ENCODE measurements at places on chromosomes 5 and 9.

GRCh38 chr5:1793301-1793740 is 6.3 kb downstream of the MRPL36 start:
- DNase-seq = no peak

GRCh38 chr9:114156657-114157421 is 1.5 kb downstream of the COL27A1 start:
- DNase-seq = peak; percentile 58

DNA sequence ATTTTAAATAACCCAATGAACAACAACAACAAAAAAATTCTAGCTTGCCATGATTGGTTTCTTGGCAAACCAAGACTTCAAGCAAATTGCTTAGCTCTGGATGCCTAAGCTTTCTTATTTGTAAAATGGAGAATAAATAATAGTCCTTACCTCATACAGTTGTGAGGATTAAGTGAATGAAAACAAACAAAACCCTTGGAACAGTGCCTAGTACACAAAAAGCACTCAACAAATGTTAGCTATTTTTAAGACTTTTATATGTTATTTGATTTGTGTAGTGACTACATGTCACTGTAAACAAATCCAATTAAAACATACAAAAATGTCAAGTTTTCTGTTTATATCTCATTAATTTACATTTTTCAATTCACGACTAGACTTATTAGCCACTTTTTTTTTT is 13.5 kb upstream of the HOMER1 start:
- no peak for DNase-seq

DNA sequence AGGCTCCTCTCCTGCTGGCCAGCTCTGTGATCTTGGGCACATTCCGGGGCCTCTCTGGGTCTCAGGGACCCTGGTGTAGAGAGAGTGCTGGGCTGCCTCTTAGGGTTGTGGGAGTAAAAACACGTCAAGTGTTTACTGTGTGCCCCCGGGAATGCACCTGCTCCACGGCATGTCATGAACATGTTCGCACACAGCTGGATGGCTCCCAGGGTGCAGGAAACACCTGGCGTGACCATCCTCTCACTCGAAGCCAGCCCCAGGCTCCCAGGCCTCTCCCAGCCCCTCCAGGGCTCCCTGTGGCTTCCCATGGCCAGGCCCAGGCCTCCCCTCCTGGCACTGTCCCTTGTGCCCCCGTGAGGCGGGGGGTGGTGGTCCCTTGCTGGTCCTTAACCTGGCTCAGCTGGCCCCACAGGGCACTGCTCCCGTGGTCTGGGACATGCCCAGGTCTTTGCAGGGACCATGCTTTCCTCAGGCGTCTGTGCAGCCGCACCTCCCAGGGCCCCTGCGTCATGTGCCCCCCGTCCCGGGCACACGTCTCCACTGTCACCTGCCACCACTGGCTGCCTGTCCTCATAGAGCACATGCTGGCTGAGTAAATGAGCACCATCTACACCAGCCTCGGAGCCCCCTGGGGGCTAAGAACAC is 44.9 kb downstream of the SLC6A3 start:
- no peak for DNase-seq

DNA sequence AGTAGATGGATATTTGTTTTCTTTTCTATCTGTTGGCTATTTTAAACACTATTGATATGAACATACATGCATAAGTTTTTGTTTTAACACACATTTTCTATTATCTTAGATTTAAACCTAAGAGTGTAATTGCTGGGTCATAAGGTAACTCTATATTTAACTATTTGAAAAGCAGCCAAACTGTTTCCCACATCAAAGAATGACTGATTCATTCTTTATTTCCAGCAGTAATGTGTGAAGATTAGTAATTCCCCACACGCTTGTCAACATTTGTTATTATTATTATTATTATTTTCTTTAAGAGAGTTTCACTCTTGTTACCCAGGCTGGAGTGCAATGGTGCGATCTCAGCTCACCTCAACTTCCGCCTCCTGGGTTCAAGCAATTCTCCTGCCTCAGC is 1495.8 kb downstream of the EFNA5 start:
- no peak for DNase-seq

DNA sequence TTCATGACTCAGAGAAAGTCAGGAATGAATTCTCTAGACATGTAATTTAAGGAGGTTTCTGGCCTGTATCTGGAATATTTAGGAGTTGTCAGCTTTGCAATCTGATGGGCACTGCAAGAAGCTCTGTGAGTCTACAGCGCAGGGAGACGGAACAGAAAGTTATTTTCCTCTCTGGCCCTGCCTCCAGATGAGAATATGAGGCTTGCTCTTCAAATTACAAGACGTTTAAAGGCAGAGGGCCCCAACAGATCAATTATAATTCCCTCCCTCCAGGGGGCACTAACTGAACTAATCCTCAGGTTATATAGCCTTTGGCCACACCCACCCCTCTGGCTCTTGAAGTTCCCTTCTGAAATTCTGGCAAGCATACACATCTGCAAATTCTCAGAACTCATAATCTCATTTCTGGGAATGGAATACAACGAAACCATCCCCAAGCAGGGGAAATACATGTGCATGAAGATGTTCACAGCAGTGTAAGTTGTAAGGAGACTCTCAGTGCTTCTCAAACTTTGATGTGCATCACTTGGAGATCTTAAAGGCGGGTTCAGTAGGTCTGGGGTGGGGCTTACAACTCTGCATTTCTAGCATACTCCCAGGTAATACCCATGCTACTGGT is 307.6 kb downstream of the CWC27 start:
- peak; percentile 12 for DNase-seq

DNA sequence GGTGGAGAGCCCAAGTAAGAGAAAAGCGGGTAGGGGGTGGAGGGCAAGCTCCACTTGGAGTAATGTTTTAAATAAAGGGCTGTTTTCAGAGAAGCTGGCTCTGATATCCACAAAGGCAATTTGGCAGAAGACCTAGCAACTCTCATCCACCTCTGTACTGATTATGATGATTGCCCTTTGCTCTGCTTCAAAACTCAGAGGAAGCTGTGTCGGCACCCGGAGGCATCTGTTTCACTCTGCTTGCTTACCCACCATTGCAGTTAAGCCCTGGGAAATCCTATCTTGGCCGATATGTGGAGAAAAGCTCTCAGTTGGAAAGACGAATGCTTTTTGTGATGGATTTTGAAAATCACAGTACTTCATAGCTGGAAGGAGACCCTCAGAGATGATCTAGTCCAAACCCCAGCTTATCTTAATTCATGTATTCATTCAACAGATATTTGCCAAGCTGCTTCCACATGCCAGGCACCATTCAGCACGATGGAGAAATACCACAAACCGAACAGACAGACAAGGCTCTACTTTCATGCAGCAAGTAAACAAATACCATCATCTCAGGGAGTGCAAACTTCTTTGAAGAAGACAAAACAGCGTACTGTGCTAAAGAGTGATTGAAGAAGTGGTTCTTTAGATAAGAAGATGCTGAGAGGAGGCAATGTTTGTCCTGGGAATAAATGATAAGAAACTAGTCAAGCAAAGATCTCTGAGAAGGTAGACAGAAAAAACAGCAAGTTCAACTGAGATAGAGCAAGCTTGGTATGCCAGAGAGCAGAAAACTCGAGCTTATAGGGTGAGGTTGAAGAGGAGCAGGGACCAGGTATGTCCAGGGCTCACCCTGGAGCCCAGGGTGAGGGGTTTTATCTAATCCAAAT is 140.4 kb upstream of the SPDL1 start:
- no peak for DNase-seq

DNA sequence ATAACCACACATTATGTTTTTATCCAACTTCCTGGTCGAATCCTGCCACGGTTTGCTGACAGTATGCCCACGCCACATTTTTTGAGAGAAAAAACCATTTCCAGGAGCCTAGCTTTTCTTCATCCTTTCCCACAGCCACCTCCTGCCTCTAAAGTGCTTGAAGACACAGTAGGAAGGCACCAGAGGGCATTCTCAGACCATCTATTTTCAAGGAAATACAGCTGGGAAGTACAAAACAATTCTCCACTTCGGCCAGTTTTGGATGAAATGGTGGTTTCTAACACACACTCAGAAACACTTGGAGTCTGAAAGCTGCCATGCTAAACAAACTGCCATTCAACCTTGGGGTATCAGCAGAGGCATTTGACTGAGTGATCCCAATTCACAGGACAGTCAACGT is 86.3 kb upstream of the RPS23 start:
- no peak for DNase-seq

All from HuH-7 (cell line).